ENCODE measurements at places on chromosomes 7 and 10.
A peak's percentile ranks its signal among the peaks of the same experiment; 100 is the strongest.

DNA sequence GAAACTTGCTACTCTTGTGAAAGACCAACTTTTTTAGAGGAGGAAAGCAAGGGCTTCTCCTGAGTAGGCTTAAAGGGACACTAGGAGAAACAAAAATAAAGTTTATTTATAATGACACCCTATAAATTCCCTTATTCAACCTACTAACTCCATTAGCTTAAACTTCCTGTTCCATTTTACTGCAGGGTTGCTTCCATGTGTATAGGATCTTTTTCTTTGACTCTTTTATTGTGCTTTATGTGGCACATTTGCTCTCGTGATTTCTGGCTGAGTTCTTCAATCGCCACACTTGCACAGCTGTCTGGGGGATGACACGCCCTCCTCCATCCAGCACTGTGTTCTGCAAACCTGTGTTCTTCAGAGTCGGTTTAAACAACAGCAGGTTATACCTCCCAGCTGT is 225.7 kb upstream of the NPVF start:
- no peak for DNase-seq

GRCh38 chr10:133487085-133487484 is 33.3 kb downstream of the SCART1 start:
- no peak for DNase-seq

- peak; percentile 30 for DNase-seq
These were observed 264.1 kb downstream of the OTUD1 start for GRCh38 chr10:23702977-23703414.

GRCh38 chr10:74034301-74034700 is 36.4 kb downstream of the VCL start:
- no peak for DNase-seq

DNA sequence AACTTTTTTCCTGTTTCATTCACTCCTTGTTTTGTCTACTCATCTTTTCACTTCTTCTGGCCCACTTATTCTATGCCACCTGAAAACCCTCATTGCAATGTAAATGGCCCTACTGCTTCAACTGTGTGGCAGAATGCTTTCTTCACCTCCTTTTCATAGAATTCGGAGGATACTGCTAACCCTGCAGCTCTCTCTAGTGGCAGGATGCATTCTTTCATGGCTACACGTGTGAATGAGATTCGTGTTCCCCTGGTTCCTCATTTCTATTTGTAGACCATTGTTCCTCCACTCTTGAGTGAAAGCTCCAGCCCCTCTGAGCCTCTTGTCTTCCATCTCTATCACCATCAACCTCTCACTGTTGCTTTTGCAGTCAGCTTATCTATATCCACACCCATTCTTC is 20.9 kb upstream of the CYP26C1 start:
- DNase-seq: no peak

- DNase-seq: no peak
These were observed 48.9 kb upstream of the AKR1C1 start for GRCh38 chr10:4914213-4914850.

GRCh38 chr10:112792487-112793201 is 157.4 kb upstream of the TCF7L2 start:
- no peak for DNase-seq

DNA sequence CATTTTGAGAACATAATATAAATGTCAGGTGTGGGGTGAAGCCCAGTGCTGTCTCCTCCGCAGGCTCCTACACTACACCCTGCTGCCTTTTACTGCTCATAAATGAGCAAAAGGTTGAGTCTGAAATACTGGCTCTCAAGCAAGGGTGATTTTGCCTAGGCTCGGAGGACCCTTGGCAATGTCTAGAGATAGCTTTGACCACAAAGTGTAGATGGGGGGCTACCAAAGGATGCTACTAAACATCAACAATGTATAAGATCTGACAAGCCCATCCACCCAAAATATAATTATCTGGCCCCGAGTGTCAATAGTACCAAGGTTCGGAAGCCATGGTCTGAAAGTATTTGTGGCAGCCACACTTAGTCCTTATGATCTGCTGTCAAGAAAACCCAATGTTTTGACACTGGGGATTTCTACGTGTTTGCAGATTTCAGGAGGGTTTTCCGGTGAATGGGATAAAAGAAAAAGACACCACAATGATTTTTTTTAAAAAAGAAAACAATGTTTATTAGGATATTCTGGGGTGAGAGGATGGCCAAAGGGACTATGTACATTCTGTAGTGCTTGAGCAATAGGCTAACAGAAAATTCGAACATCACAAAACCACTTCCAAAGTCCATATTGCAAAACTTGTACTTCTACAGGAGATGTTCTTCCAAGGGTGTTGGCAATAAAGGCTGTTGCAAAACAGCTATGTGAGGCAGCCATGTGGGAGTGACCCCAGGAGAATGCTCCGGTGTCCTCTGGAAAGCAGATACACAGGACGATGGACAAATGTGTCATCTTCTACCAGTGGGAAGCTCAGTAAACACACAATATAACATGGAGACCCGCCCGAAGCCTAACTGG is 216.3 kb downstream of the GFRA1 start:
- no peak for DNase-seq

DNA sequence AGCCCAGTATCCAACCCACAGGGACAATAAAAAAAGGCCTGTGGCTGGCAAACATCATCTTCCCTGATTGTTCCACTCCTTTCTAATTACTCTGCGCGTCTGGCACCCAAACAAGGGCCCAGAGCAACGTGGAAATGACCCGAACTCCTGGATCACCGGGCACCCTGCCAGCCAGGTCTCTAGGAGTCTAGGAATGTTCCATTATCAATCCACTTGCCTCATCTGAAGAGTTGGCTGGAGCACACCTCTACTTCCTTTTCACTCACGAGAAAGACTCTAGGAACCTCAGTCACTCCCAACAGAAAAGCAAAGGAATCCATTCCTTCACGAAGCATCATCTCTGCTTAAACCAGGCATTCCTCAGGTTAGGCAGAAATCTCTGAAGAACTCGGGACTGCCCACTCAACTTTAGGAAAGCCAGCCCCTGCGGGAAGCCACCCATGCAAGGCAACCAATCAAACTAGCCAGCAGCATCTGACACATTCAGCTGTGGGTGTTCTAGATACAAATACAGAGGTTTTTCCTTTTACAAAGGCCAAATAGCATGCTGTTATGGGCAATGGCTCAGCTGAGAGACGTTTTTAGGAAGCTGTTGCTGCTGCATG is 37.7 kb downstream of the ATXN7L1 start:
- DNase-seq: no peak

GRCh38 chr10:75012471-75012870 is 99.0 kb upstream of the SAMD8 start:
- DNase-seq: no peak

- DNase-seq: no peak
These were observed 172.4 kb downstream of the ARHGAP12 start for GRCh38 chr10:31756101-31756728.

DNA sequence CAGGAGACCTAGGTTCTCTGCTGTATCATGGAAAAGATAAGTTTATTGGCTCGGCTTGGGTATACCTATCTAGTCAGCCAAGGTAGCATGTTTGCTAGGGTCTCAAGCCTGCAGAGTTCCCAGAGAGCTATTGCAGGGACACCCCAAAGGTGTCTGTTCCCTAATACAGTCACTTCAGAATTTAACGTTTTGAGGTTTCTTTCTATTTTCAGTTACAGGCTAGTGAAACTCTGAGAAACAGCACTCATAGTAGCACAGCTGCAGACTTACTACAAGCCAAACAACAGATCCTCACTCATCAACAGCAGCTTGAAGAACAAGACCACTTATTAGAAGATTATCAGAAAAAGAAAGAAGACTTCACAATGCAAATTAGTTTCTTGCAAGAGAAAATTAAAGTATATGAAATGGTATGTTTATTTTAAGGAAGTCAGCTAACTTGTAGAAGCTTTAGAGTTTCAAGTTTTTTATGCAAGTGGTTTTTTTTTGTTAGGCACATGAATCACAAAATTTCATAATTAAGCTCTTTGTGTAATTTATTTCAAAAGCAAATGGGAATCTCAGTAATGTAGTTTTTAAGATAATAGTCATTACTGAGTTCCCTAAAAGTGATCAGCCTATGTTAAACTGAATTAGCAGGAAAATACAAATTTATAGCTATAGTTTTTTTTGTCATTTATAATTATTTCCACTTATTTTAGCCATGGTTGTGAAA is 54.9 kb downstream of the AKAP9 start:
- DNase-seq: no peak

GRCh38 chr7:103073989-103074518 is 542 bp downstream of the FBXL13 start:
- no peak for DNase-seq

GRCh38 chr7:33870120-33870519 is 35.2 kb upstream of the BMPER start:
- DNase-seq: no peak

DNA sequence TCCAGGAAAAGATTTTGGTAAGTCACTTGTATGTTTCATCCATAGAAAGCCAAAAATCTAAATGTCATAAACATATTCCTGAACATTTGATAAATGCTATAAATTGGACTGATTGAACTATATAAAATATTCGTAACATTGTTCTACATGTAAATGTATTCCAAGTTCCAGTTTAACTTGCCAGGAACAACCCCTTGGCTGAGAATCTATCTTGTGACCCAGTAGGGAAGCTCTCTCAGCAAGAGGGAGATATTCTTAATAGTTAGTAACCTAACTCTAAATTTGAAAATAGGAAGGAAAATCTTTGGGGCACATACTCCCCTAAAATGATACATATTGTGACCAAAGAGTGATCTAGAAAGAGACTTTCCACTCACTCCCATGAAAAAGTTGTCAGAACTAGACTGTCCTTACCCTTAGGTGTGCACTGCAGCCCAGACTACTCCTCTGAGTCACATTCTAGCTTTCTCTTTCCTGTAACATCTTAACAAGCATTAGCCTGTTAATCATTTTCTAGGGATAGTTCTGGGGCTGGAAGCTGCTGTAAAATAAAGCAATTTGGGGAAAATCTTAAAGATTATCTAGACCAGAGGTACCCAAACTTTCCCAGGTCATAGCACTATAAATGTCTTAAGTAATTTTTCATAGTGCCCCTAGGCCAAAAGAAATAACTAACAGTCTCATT is 73.7 kb upstream of the SKAP2 start:
- no peak for DNase-seq

GRCh38 chr7:31175672-31176071 is 123.6 kb downstream of the ADCYAP1R1 start:
- no peak for DNase-seq

- no peak for DNase-seq
These were observed 28.6 kb downstream of the PIK3AP1 start for GRCh38 chr10:96691761-96692160.

DNA sequence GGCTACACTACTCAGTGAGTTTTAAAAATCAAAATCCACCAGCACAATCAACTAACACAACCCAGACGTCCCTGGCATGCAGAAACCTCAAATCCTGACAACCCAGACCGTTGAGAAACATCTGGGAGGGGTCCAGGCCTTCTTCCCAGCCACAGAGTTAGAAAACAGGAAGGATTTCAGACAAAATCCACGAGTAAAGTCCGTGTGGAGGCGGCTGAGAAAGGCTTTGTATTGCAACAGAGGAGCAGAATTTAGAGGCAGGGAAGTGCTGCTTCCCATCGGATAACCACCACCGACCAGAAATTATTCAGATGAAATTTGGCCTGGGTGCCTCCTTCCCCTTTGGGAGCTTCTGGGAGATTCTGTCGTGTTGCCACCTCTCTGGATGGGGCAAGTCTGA is 61.5 kb downstream of the TNS3 start:
- no peak for DNase-seq

GRCh38 chr7:53113424-53113823 is 78.0 kb downstream of the POM121L12 start:
- no peak for DNase-seq

DNA sequence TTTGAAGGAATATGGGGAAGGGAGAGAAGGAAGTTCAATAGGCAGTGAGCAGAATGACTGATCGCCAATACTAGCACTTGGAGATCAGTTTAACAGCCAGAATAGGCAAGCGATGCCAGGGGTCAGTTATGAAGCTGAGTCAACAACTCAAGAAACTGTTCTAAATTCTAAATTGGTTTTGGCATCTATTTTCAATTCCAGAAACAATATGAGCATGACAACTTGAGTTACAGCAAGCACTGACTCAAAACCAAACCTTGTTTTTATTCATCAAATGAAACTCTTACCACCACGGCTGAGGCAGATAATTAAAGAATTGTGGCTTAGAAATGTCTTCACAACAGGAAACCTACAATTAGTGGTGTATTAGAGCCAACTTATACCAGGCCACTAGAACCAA is 180.5 kb upstream of the ASAH2 start:
- no peak for DNase-seq

DNA sequence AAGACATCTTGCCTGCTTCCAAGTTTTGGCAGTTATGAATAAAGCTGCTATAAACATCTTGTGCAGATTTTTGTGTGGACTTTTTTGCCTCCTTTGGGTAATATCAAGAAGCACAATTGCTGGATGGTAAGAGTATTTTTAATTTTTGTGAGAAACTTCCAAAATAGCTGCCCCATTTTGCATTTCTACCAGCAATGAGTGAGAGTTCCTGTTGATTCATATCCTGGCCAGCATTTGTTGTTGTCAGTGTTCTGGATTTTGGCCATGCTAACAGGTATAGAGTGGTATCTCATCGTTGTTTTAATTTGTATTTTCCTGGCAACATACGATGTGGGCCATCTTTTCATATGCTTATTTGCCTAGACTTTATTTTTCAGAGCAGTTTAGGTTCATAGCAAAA is 53.9 kb downstream of the BTAF1 start:
- no peak for DNase-seq

- no peak for DNase-seq
These were observed at the start of gene TMEM236 for GRCh38 chr10:17751781-17752445. Gene TMEM236 (plus strand): TSS chr10:17752201. CDS start chr10:17752296, 95 bp downstream.

- DNase-seq: no peak
These were observed 89.0 kb downstream of the PHTF2 start for GRCh38 chr7:77887567-77887966.

- no peak for DNase-seq
These were observed 10.4 kb downstream of the ASB15 start for GRCh38 chr7:123612024-123612423.

DNA sequence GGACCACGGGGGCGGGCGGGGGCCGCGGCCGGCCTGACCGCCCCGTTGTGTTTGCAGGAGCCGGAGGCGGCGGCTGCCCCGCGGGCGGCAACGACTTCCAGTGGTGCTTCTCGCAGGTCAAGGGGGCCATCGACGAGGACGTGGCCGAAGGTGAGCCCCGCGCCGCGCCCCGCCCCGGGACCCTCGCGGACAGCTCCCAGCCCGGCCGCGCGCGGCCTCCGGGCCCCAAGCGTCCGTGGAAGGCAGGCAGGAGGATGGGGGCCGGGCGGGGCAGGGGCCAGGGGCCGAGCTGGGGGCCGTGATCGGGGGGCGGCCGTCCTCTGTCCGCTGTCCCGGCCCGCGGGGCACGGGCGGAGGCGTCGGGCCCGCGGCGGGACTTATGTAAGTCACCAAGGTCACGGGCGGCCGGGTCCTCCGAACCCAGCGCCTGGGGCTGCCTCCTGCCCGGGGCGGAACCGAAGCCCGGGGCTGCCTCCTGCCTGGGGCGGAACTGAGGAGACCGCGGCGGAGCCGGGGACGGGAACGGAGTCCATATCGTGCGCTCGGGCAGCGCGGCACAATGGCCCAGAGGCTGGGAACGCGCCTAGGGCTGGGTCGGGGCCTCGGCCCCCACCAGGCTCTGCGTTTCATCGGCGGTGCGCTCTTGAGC is 497 bp downstream of the PPP2R2D start:
- DNase-seq: no peak
